ENCODE measurements at places on chromosomes 3 and 15. TPM values are rescaled to one million over a fixed set of nuclear protein-coding genes. Genes with fewer than 3 reads are reported as not detected.

DNA sequence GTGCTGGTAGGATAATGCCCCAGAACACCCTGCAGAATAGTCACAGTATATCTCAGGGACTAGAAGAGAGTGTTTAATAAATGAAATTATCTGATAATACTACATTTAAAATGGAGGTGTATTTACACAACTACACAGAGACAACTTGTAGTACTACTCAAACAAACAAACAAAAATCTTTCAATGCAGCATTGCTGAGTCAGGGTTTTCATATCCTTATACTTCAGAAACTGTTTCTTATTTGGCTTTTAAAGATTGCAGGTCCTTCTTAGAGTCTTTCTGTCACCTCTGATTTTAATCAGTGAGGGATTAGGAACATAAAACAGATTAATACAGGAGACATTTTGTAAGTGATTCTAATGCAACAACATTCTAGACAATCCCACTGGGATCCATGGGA, 57.4 kb downstream of the EPHA3 start:
- no peak overlapping the region for H3K27ac ChIP-seq
- H3K36me3 ChIP-seq, result no peaks in the 10 kb centered on the region
- no peaks in the 10 kb centered on the region for H3K4me1 ChIP-seq
- DNase-seq, result no peak

DNA sequence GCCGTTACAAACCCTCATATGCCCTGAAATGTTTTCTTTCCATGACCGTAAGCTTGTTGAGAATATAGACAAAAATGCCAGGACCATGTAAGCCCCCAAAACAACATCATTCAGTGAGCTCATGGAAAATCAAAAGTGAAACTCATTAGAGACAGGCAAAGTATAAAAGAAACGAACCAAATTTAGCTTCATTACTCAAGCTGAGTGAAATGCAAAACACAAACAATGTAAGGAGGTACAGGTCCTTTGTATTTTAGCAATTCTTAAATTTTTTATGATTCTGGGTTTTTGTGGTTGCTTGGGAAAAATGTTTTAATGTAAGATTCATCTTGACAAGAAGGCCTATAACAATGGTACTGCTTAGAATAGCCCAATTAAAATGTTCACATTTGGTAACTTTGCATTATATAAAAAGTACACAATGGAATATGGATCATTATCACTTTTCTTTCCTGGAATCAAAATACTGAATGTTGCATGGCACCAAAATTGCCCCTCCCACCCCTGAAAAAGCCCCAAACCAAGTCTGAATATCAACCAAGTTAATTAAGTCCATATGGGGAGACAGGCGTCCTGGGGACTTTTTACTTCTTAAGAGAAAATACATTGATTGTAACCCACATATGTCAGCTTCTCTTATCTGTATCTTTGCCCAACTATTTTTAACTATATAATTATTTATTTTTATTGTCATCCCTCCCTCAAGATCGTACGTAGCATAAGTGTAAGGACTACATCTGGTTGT, 247.7 kb upstream of the CDIN1 start:
- H3K27ac ChIP-seq, result no peak overlapping the region
- DNase-seq, result no peak
- no peaks in the 10 kb centered on the region for H3K27me3 ChIP-seq
- H3K36me3 ChIP-seq, result no peaks in the 10 kb centered on the region
- H3K4me3 ChIP-seq, result no peak overlapping the region

- no peaks in the 10 kb centered on the region for H3K36me3 ChIP-seq
- no peak for DNase-seq
- no peak overlapping the region for H3K4me3 ChIP-seq
- H3K4me1 ChIP-seq, result no peaks in the 10 kb centered on the region
- H3K27ac ChIP-seq, result no peak overlapping the region
Observed at GRCh38 chr3:158792709-158793108, 9.1 kb upstream of the MFSD1 start.

Gene GOLGA6A
- total RNA-seq, result 0.50 TPM

GRCh38 chr3:29408676-29409075, 127.8 kb downstream of the RBMS3 start:
- no peak overlapping the region for H3K27ac ChIP-seq
- H3K36me3 ChIP-seq, result no peaks in the 10 kb centered on the region
- no peaks in the 10 kb centered on the region for H3K4me1 ChIP-seq
